ENCODE measurements at places on chromosomes 6 and 20.

DNA sequence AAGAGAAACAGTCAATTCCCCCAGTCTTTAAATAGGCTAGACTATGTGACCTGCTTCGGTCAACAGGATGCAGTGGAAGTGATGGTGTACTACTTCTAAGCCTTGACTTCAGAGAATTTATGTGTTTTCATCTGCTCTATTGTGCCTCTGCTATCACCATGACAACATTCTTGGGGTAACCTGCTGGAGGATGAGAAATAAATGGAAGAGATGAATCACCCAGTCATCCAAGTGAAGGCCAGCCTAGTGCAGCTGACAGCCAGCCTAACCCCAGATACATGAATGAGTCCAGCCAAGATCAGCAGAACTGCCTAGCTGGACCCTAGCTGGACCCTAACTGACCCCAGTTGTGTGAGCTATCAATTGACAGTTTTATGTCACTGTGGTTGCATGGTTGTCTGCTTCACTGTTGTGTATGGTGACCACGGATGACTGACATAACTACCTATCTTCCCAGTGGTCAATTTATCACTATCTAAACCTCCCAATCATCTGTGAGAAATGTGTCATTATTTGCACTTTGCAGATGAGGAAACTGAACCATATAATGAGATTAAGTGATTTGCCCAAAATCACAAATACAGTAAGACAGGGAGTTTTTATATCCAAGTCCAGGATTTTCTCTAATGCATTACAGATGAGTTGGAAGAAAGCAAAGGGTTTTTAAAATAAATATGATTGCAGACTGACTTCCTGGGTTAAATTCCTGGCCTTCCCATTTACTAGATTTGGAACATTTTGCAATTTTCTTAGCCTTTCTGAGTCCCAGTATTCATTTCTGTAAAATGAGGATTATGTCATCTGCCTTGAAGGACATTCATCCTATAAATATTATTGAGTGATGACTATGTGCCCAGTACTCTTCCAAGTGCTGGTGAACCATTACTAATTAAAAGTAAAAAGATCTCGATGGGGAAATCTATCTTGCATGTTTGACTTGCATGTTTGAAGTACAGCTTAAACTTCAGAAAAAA, 136.4 kb upstream of the PLCB4 start:
- DNase-seq: no peak

GRCh38 chr20:44549123-44549522, 27.3 kb upstream of the SERINC3 start:
- DNase-seq: no peak

DNA sequence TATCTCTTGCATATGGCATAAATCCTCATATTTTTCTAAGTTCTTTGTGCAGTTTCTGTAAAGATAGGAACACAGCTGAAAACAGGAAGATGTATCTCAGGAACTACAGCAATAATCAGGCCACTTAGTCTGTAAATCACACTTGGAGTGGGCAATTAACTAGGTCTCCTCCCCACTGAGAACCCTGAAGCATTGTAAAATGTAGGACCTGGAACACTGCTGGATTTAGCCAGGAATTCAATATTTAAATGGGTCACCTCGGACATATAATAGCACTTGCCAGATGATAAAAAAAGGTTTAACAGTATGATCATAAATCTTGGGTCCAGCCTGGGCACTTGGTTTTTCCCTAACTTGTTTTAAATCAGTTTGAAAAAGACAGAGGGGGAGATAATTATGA, 155.0 kb downstream of the GRM1 start:
- no peak for DNase-seq

GRCh38 chr6:4607793-4608192, 168.4 kb upstream of the CDYL start:
- no peak for DNase-seq

Measured in suppressor macrophage (primary cell).